ENCODE measurements at places on chromosomes 7 and 10. TPM values are rescaled to one million over a fixed set of nuclear protein-coding genes. Genes with fewer than 3 reads are reported as not detected.

DNA sequence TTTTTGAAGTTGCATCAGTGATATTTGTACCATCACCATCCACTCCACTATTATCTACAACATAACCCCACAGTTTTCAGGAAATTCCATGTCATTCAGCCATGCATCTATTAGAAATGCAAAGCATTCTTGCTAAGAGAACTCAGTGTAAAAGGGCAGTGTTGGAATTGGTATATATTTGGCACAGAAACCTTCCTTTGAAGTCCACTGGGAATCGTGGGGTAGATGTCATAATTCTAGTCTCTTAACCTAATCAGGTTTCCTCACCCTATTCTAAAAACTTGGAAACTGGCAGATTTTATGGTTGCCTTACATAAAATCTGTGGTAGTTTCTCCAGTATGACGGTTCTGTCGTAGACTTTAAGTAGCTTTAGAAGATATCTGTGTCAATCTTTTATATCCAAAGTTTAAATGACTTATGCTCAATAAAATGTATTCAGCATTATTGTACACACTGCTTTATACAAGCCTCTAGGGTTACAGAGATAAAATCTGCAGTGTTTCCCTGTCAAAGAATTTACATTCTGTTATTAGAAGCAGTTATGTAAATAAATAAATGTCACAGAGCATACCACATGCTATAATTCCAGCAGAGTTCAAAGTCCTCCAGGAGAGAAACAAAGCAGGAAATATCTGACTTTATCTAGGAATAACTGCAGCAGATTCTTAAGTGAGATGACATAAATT, 704.4 kb upstream of the CELF2 start:
- DNase-seq = no peak

GRCh38 chr10:12873172-12873571, 128.3 kb downstream of the CCDC3 start:
- no peak for DNase-seq

GRCh38 chr7:5661942-5662341, 119.5 kb downstream of the RNF216 start:
- no peak for DNase-seq

GRCh38 chr7:30147785-30148184, 13.0 kb downstream of the MTURN start:
- no peak for DNase-seq

The OLAH gene
- 1.2 TPM for total RNA-seq

DNA sequence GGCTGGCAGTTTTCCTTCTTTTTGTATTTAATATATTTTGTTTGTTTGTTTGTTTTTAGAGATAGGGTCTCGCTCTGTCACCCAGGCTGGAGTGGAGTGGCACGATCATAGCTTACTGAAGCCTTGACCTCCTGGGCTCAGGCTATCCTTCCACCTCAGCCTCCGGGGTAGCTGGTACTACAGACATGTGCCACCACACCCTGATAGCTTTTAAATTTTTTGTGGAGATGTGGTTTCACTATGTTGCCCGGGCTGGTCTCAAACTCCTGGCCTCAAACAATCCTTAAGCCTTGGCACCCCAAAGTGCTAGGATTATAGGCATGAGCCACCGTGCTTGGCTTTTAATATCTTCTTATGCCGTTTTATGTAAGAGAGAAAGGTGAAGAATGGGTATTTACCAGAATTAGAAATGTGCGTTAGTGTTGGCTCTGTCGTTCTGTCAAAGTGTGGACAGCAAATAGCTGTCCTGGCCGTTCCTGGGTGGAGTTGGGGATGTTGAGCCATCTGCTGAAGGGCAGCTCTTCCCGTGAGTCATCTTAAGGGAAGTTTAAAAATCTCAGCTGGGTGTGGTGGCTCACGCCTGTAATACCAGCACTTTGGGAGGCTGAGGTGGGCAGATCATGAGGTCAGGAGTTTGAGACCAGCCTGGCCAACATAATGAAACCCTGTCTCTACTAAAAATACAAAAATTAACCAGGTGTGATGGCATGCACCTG, 14.8 kb downstream of the OGDH start:
- no peak for DNase-seq

- DNase-seq = no peak
These were observed 695.1 kb upstream of the GALNT17 start for GRCh38 chr7:70436790-70437350.

GRCh38 chr10:60950300-60950699, 6.3 kb upstream of the RHOBTB1 start:
- DNase-seq = no peak

The DKK1 gene
- total RNA-seq = not detected

- no peak for DNase-seq
These were observed 116.3 kb upstream of the PPP2R2D start for GRCh38 chr10:131784363-131785120.

The MSMB gene
- not detected for total RNA-seq

DNA sequence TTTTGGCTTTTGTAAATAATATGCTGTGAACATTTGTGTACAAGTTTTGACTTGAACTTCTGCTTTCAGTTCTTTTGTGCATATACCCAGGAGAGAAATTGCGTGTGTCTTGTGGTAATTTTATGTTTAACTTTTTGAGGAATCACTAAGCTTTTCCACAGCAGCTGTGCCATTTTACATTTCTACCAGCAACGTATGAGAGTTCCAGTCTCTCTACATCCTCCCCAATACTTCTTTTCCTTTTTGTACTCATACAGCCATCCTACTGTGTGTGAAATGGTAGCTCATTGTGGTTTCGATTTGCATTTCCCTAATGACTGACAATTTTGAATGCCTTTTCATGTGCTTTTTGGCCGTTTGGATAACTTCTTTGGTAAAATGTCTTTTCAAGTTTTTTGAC, 66.3 kb upstream of the INHBA start:
- no peak for DNase-seq

DNA sequence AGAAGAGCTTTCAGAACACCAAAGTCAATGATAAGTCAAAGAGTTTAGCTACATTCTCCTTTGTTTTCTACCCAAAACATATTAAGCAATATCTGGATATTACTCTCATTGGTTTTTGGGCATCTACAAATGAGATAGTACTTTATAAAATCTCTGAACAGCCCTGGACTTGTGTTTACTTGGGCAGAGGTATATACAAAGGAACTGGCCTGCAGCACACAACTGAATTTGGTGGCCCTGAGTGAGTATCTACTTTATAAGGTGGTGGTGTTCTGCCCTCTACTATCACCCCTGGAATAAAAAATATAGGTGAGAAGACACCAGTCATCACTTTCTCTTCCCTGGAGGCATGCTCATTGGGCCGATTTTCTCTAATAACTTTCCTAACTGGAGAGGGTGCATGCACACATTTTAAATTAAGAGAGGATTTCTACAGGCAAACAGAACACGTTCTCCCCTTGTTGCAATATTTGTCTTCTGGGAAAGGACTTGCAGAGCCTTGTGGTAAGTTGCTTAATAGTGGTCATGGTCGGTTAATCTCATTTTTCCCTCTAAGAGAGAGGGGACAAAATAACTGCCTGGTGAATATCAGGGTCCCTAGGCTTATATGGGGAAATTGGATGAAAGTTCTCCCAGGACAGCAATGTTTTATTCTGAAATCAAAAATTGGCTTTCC, 41.1 kb downstream of the OTUD1 start:
- no peak for DNase-seq

DNA sequence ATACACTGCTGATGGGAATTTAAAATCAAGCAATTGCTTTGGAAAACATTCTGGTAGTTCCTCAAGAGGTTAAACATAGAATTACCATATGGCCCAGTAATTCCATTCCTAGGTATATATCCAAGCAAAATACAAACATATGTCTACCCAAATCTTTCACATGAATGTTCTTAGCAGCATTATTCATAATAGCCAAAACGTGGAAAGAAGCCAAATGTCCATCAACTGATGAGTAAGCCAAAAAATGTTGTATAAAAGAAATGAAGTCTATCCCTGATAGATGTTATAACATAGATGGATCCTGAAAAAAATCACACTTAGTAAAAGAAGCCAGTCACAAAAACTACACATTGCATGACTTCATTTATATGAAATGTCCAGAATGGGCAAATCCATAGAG, 893.0 kb downstream of the SORCS3 start:
- DNase-seq = no peak

The ZC3HAV1L gene
- 13.4 TPM for total RNA-seq

The STEAP1B gene
- total RNA-seq = not detected

The ANKRD61 gene
- total RNA-seq = 0.16 TPM

- no peak for DNase-seq
These were observed 220.3 kb downstream of the EBF3 start for GRCh38 chr10:129743738-129744133.

DNA sequence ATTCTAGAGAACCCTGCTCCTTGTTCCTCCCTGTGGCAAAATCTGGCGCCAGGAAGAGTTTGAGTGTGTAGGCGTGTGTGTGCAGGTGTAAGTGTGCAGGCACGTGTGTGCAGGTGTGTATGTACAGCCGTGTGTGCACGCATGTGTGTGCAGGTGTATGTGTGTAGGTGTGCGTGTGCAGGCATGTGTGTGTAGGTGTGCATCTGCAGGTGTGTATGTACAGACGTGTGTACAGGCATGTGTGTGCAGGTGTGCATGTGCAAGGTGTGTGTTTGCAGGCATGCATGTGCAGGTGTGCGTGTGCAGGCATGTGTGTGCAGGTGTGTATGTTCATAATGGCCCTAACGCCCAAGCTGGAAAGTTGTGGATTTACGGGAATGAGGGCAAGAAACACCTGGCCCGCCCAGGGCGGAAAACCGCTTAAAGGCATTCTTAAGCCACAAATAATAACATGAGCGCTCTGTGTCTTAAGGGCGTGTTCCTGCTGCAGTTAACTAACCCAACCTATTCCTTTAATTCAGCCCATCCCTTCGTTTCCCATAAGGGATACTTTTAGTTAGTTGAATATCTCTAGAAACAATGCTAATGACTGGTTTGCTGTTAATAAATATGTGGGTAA, 34.1 kb downstream of the KCTD7 start:
- no peak for DNase-seq

DNA sequence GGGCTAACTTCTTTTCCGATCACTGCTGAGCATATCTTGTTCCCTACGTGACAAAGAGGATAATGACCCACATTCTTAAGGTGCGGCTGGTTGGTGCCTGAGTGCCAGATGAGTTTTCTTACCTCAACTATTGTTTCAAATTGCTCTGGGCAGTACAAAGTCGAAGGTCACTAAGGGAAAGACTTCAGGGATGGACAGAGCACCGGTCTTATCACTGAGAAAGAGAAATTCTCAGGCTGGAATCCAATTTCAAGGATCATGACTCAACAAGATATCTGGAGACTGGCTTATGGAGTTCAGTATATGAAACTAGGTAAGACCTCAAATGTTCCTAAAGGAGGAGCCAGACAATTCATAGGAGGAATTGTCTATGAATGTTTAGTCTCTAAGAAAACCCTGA, 780.3 kb downstream of the SUGCT start:
- no peak for DNase-seq

The SSC4D gene
- total RNA-seq = 0.40 TPM

The MMRN2 gene
- total RNA-seq = not detected

GRCh38 chr7:14630048-14630447, 272.5 kb downstream of the DGKB start:
- DNase-seq = no peak

- DNase-seq = no peak
These were observed 30.3 kb upstream of the PLCE1 start for GRCh38 chr10:93963434-93963833.

GRCh38 chr7:74003621-74004020, 24.4 kb upstream of the ELN start:
- DNase-seq = no peak

GRCh38 chr10:10644676-10645385, 372.8 kb upstream of the CELF2 start:
- no peak for DNase-seq

The CCM2 gene
- total RNA-seq = 51.6 TPM

The ZNF438 gene
- 2.1 TPM for total RNA-seq

- no peak for DNase-seq
These were observed 13.2 kb downstream of the ZNF488 start for GRCh38 chr10:47370878-47371277.

Measured in activated naive CD8-positive, alpha-beta T cell treated with anti-CD3 and anti-CD28 coated beads for 36 hours (primary cell).